Camera-type eye (tissue), 1 donor: ENCODE measurements at places on chromosomes 2 and 18. TPM values are rescaled to one million over a fixed set of nuclear protein-coding genes. Genes with fewer than 3 reads are reported as not detected.

ASB18 gene
- total RNA-seq: not detected

SERPINB11 gene
- total RNA-seq: 0.93 TPM

CNNM4 gene
- total RNA-seq: 26.2 TPM

MAP4K4 gene
- 139 TPM for total RNA-seq

PHOSPHO2 gene
- 19.4 TPM for total RNA-seq

CD8B2 gene
- total RNA-seq: 0.11 TPM

SPHKAP gene
- total RNA-seq: 8.7 TPM

STARD7 gene
- total RNA-seq: 186 TPM

ANKRD36B gene
- total RNA-seq: 182 TPM

FAM237A gene
- total RNA-seq: not detected

ZNF521 gene
- total RNA-seq: 99.6 TPM

CCL20 gene
- not detected for total RNA-seq

TGFA gene
- total RNA-seq: 3.4 TPM

TUBA3E gene
- not detected for total RNA-seq

IL36G gene
- total RNA-seq: not detected

VIT gene
- total RNA-seq: 38.7 TPM

ANKRD30BL gene
- 7.3 TPM for total RNA-seq

CLEC4F gene
- 9.1 TPM for total RNA-seq

LOXHD1 gene
- 0.77 TPM for total RNA-seq

FMNL2 gene
- total RNA-seq: 73.3 TPM

NOL4 gene
- total RNA-seq: 72.9 TPM

AGXT gene
- not detected for total RNA-seq

INHBB gene
- 25.7 TPM for total RNA-seq

NXPH2 gene
- 9.1 TPM for total RNA-seq

ASPRV1 gene
- 4.3 TPM for total RNA-seq

NBAS gene
- 91.9 TPM for total RNA-seq

HNMT gene
- 29.9 TPM for total RNA-seq

NYAP2 gene
- 8.2 TPM for total RNA-seq

ALLC gene
- total RNA-seq: 0.77 TPM

ITGA4 gene
- total RNA-seq: 27.0 TPM

CKAP2L gene
- total RNA-seq: 8.0 TPM

CHN1 gene
- total RNA-seq: 71.1 TPM

CEP192 gene
- 67.1 TPM for total RNA-seq

HPCAL1 gene
- total RNA-seq: 25.2 TPM

NT5DC4 gene
- 0.22 TPM for total RNA-seq

HTRA2 gene
- total RNA-seq: 30.6 TPM

LRATD1 gene
- total RNA-seq: 24.7 TPM

SKOR2 gene
- 1.2 TPM for total RNA-seq

TBR1 gene
- total RNA-seq: 1.7 TPM

POTEE gene
- total RNA-seq: not detected

MC5R gene
- total RNA-seq: 0.33 TPM

COL4A4 gene
- total RNA-seq: 11.7 TPM

FTCDNL1 gene
- 2.3 TPM for total RNA-seq

SIX3 gene
- 35.2 TPM for total RNA-seq

CYTIP gene
- 1.8 TPM for total RNA-seq

DBI gene
- 91.2 TPM for total RNA-seq

CDCA7 gene
- 10.7 TPM for total RNA-seq
